CD8-positive, alpha-beta memory T cell (primary cell): ENCODE measurements at places on chromosomes 6 and 20. TPM values are rescaled to one million over a fixed set of nuclear protein-coding genes. Genes with fewer than 3 reads are reported as not detected.

GRCh38 chr6:89430201-89430962, 2.6 kb upstream of the ANKRD6 start:
- no peak for DNase-seq

DNA sequence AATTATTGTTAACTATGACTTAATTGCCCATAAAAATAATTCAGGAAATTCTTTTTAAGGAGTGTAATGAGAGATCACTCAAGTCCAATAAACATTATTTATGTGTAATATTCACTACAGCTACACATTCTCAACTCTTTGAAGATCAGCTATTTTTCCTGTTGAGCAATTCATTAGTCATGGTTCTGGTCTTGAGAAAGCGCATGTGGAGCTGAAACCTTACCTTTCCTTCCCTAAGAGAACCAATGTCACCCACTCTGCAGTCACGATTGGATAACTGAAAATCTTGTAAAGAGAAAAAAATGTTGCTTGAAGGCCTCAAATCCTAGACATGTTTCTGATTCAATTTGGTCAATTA, 736.9 kb upstream of the MARCKS start:
- DNase-seq, result no peak

Gene PPARD
- total RNA-seq, result 14.8 TPM

Gene RAET1L
- not detected for total RNA-seq

Gene PI16
- 0.37 TPM for total RNA-seq

Gene PTPRA
- 51.6 TPM for total RNA-seq
